ENCODE measurements at places on chromosomes 7 and 10. TPM values are rescaled to one million over a fixed set of nuclear protein-coding genes. Genes with fewer than 3 reads are reported as not detected.

GRCh38 chr10:124879136-124879535 lies 62.8 kb upstream of the ZRANB1 start:
- DNase-seq, result no peak

DNA sequence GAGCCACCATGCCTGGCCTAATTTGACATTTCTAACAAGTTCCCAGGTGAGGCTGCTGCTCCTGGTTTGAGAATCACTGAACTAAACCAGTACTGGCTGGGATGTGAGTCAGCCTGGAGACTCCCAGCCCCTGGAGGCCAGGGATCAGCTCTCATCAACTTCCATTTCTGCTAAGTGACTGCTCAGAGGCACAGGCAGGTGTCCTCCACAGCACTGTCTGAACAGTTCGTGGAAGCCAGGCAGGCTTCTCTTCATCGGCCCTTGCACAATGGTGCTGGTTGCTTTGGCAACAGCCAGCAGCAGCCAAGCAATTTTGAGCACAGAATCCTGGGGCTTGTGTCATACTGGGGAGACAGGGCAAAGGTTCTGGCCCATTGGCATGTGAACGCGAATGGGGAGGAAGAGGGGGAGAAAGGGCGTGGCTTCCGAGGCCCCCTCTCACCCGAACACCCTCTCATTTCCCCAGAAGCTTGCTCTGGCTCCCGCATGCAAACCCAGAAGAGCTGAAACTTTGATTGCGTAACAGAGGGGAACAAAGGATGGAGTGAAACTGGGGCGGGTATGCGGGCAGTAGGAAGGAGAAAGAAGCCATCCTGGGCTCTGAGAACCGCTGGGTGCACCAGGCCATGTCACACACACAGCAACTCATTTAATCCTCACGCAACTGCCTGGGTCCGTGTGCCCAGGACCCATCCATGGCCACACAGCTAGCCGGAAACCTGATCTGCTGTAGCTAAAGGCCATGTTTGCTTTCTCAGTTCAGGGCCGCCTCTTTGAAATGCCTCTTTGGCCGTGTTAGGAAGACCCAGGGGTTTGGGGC lies 9.0 kb upstream of the POR start:
- DNase-seq, result peak; percentile 65

FAM25A gene
- not detected for total RNA-seq

- DNase-seq, result no peak
These were observed 3.8 kb downstream of the COMTD1 start for GRCh38 chr10:75231672-75232581.

DNA sequence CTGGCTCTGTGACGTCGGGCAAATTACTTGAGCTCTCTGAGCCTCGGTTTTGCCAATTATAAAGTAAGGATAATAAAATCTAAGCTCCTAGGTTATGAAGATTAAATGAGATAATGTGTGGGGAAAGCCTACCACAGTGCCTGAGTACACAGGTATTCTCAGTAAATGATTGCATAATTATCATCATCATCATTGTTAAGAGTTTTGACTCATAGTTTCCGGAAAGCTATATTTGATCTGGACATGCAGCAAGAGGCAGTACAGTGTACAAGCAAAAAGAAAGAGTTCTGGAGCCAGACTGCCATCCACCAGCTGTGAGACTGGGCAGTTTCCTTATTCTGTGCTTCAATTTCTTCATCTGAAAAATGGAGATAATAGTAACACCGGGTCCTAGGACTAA lies 155.6 kb upstream of the YAE1 start:
- DNase-seq, result no peak

CALML5 gene
- total RNA-seq, result not detected
